Stimulated activated CD4-positive, alpha-beta T cell treated with anti-CD3 and anti-CD28 coated beads, Interleukin-12 subunit alpha, Interleukin-12 subunit beta, amount 100 ng/mL, for 48 hours (primary cell): ENCODE measurements at places on chromosomes 6 and 20.
A peak's percentile ranks its signal among the peaks of the same experiment; 100 is the strongest.

GRCh38 chr20:57677584-57677982 is 32.2 kb downstream of the PMEPA1 start:
- DNase-seq, result no peak

DNA sequence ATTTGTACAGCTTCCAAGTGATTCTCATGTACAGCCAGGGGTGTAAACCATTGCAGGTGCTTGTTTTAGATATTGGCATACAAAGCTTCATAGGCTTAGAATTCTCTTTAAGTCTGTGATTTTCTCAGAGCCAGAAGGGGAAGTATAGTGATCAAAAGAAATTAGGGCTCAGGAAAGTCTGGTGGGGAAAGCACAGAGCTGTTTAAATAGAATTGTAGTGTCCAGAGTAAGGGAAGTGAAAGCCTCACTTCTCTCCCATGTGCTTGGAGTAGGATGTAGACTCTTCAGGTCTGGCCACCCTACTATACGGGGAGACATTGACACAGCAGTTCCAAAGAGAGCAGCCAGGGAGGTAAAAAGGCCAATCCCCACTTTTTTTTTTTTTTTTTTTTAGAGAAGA is 10.4 kb downstream of the GCNT2 start:
- no peak for DNase-seq

GRCh38 chr6:89580997-89581666 is 57.4 kb downstream of the LYRM2 start:
- no peak for DNase-seq

DNA sequence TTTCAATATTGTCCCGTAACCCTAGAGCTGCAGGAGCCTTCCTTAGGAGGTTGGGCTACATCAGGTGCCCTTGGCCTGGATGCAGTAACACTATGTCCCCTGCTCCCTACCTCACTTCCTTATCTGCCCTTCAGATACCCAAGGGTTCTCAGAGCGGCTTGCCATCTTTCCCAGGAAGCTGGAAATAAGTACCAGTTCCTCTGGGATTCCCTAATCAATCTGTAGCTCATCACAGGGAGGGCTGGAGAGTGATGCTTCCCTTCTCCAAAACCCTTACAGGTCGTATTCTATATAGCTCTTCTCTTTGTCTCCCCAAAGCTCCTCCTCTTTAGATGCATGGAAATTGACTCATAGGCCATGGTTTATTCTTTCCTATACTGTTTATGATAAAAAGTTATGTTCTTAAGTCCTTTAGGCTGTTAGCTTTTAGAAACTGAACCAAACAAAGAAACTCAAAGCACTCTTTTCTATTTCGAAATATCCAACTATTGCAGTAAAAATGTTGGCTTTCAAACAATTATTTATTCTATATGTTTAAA is 4.2 kb downstream of the MYCT1 start:
- no peak for DNase-seq

- DNase-seq, result peak; percentile 41
Observed at GRCh38 chr20:330233-331149, 5.1 kb downstream of the SOX12 start.

DNA sequence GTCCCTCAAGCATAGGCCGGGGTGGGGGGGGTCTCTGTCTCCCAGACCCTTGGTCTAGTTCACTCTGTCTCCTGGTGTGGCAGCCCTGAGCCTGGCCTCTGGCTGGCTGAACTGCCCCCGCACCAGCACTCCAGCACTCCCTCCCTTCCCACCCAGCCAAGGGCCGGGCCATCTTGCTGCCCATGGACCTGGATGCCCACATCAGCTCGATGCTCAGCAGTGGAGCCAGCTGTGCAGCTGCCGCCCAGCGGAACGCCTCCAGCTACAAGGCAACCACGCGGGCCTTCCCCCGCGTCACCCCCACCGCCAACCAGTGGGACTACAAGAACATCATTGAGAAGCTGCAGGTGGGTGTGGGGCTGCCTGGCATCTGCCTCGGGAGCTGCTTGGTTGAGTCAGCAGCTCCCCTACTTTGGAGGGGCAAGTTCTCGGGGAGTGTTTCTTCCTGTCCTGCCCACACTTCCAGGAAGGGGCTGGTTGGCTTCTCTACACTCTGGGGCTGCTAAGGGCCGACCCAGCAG is 28.4 kb downstream of the UQCC2 start:
- no peak for DNase-seq

DNA sequence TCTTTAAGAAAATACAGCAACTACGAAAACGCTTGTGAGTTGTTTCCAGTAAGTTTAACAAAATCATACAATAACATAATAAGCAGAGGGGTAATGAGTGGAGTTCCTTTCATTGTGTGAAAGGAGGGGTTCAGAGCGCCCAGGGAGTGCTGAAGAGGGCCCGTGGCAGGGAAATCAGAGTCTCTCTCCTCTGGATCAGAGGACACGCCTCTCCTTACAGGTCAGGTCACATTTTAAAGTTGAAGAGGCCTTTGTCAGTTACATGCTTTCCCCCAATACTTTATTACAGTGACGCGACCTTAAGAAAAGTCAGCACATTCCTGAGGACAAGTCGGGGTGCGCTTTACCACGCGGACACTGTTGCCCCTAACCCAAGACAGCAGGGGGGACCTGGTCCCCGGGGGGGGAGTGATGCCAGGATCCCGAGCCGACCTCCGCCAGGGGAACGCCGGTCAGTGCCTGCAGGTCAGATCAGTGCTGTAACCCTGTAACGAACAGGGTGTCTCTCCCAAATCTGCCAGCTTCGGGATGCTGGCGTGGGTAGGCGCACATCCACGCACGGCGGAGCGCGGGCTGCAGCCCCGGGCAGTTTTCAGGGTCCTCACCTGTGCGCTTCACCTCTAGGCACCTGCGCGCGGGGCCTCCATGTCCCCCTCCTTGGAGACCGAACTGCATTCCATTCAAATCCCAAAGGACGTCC is 848 bp downstream of the DACT2 start:
- DNase-seq, result no peak

DNA sequence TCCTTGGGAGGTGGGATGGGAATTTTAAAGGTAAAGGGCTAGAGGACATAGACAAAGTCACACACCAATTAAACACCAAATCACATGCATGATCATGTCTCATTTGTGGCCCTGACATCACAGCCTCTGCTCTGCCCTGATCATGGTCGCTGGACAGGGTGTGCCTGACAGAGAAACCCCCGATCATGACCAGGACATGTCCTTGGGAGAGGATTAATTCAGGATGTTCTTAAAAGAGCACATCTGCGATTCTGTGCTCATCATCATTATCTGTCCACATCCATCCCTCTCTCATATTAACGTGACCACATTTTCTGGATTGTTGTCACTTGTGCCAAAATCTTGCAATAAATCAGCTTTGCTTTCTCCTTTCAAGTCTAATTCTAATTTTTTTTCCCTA is 7.7 kb upstream of the PBOV1 start:
- DNase-seq, result no peak

- DNase-seq, result no peak
Observed at GRCh38 chr20:51469046-51469445, 73.5 kb downstream of the NFATC2 start.

GRCh38 chr6:130513770-130514169 is 148.0 kb downstream of the TMEM200A start:
- DNase-seq, result no peak

DNA sequence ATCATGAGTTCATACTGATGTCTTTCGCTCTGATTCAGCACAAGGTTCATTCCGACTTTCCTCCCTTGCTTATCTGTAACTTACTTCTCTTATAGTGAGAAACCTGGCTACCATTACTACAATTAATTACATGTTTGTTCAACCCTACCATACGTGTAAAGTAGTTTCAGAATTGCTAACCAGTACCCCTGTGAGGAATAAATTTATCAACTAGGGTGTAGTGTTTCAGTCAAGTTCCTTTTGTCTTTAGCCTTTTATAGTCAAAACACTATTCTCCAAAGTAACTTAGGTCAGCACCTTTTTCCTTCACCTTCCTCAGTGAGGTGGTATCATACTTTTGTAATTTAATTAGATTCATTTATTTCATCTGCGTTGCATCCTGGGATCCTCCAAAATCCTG is 64.9 kb downstream of the MAP3K4 start:
- DNase-seq, result no peak
